ENCODE measurements at places on chromosomes 16 and 17.

DNA sequence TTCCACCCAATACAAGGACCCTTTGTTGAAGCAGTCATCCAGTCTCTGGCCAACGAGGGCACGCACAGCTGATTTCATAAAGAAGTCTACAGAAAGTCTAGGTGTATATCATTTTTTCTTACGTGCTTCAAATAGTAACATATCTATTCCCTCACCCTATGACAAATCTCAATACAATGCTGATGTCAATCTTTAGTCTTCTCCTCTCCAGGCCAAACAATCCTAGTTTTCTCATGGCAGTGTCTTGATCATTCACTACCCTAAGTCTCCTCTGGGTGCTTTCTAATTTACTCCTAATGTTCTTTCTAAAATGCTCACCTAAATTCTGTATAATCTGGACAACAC lies 92.6 kb downstream of the CACNG1 start:
- no peak for DNase-seq

DNA sequence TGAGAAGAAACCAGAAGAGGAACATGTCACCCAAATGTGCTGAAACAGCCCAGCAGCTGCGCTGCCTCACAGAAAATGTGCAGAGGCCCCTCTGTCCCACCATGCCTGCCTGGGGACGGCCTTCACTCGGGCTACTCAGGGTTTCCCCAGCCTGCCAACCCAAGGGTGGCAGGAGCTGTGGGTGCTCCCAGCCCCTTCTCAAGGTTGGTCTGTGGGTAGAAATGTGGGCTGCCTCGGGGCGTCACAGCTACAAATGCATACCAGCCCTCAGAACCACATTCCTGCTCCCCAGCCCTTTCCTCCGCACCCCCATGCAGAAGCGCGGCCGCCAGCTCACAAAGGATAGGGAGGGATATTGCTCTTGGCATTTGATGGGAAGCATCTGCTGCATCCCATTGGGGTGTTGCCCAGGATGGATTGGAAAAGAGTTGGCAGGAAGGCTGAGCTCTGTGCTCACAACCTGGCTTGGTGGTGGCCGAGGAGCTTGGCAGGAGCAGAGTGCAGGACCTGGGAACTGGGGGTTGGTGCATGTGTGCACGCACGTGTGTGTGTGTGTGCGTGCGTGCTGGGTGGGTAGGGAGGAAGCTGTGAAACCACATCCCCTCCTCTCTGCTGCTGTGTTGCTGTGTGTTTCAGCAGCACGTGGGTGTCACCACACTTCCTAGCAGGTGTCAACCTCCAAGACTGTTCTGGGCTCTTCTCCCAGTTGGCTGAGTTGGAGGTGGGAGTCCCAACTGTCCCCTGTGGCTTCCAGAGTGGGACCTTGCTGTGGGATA lies 304.4 kb downstream of the SEC14L1 start:
- peak; percentile 39 for DNase-seq

DNA sequence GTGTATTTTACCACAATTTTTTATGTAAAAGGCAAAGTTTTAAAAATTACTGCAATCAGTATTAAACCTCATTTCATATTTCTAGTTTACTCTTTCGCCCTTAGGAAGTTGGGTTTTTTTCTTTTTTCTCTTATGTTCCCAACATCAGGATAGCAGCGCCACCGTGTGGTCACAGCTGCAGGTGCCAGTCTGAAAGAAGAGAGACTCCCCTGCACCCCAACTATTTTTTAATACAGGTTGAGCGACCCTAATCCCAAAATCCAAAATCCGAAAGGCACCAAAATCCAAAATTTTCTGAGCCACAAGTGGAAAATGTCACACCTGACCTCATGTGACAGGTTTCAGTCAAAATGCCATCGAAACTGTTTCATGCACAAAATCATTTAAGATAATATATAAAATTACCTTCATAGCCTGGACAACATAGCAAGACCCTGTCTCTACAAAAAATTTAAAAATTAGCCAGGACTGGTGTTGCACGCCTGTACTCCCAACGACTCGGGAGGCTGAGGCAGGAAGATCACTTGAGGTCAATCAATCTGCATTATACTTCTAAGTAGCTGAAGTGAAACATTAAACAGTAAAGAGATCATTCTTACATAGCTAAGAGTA lies 21.8 kb upstream of the ASGR2 start:
- DNase-seq: peak; percentile 63

- DNase-seq: no peak
These were observed 6.4 kb upstream of the PRSS21 start for GRCh38 chr16:2810651-2811050.

DNA sequence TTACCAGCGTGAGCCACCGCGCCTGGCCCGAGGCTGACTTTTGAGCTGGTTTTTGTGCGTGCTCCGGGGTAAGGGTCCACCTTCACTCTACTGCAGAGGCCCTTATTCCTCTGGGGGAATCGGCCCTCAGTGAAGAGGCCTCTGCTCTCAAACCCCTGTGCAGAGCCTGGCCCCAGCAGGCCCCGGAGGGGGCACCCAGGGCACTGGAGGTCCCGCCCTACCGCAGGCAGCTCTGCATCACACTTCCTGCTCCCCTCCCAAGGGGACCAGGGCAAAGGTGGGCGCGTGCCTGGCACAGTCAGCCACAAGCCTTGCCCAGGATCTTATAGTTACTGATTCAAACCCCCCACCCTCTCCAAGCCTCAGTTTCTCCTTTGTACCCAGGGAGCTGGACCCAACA lies 3.6 kb upstream of the UBE2I start:
- DNase-seq: no peak

GRCh38 chr16:16062023-16062937 lies 112.9 kb downstream of the ABCC1 start:
- DNase-seq: peak; percentile 37

GRCh38 chr17:39634384-39634871 lies 2.5 kb upstream of the STARD3 start:
- DNase-seq: peak; percentile 55

- peak; percentile 47 for DNase-seq
These were observed 16.8 kb downstream of the PDK2 start for GRCh38 chr17:50111673-50112655.

GRCh38 chr16:60206516-60206915 lies 1472.4 kb upstream of the GOT2 start:
- DNase-seq: no peak

DNA sequence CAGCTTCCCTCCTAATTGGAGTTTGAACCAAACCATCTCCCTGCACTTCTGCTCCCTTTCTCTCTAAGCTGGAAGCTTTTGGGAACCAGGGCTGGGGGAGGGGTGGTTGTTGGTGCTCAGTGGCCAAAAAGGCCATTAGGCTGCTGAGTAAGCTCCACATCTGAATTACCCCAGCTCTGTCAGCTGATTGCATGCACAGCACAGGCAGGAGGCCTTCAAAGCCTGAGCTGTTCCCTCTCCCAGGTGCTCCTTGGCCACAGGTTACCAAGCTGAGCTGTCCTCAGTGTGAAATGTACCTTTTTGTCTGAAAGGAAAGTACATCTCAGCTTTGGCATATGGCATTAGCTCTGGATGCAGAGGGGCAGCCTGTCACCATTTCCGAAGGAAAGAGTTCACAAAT lies 6.2 kb upstream of the TBKBP1 start:
- peak; percentile 32 for DNase-seq

DNA sequence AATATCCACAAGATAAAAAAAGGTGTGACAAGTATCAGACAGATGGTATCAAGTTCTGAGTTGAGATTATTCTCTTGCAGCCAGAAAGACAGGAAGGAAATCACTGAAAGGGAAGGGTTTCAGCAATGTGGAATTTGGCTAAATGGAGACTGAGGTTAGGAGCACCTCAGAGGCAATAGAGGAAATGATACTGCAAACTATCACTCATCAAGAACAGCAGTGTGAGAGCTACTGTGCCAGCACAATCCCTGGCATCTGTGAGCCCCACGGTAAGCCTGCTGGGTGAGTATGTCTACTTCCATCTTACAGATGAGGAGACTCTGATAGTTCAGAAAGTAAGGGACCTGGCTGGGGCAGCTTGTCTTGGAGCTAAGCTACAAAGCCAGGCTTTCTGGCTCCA lies 162.0 kb downstream of the SALL1 start:
- no peak for DNase-seq

GRCh38 chr17:65154770-65155589 lies 17.8 kb downstream of the RGS9 start:
- peak; percentile 39 for DNase-seq

GRCh38 chr17:17358060-17358751 lies 55.0 kb downstream of the NT5M start:
- no peak for DNase-seq

GRCh38 chr16:56513091-56513490 lies 6.7 kb downstream of the BBS2 start:
- no peak for DNase-seq

- DNase-seq: no peak
These were observed 81.1 kb downstream of the MRC2 start for GRCh38 chr17:62708587-62708986.

- no peak for DNase-seq
These were observed at the start of gene C16orf54 for GRCh38 chr16:29745853-29746345. TSS of gene C16orf54 (minus strand) at chr16:29745990. CDS start at chr16:29744951, 1,039 bp downstream.

GRCh38 chr16:54040975-54041374 lies 245.6 kb downstream of the IRX3 start:
- peak; percentile 31 for DNase-seq

DNA sequence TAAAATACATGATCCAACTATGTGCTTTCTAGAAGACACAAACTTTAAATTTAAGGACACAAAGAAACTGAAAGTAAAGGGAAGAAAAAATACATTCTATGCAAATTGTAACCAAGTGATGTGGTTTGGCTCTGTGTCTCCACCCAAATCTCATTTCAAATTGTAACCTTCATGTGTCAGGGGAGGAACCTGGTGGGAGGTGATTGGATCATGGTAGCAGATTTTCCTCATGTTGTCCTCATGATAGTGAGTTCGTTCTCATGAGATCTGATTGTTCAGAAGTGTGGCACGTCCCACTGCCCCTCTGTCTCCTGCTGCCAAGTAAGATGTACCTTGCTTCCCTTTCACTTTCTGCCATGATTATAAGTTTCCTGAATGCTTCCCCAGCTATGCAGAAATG lies 15.0 kb downstream of the OR1A1 start:
- DNase-seq: no peak

- DNase-seq: peak; percentile 22
These were observed 4.6 kb upstream of the ATP2A1 start for GRCh38 chr16:28873543-28874201.

DNA sequence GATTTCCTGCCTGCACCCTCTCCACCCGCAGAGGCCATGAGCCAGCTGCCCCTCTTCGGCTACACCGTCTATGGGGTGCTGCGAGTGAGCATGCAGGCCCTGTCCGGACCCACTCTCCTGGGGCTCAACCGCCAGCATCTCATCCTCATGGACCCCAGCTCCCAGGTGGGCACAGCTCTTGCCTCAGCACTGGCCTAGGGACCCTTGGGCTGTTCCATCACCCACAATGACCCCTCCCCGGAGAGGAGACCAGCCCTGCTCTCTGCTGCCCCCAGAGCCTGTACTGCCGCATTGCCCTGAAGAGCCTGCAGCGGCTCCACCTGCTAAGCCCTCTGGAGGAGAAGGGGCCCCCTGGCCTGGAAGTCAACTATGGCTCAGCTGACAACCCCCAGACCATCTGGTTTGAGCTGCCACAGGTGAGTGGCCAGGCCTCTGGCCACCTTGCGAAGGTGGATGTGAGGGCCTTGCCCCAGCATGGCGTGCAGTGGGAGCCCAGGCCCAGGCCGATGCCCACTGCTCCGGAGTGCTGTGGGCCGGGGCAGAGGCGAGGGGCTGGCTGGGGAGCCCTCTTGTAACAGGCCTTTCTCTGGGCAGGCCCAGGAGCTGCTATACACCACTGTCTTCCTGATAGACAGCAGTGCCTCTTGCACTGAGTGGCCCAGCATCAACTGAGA lies 7.3 kb upstream of the SMIM5 start:
- DNase-seq: peak; percentile 24
